ENCODE measurements at places on chromosomes 5 and 9. TPM values are rescaled to one million over a fixed set of nuclear protein-coding genes. Genes with fewer than 3 reads are reported as not detected.

OR5C1 gene
- total RNA-seq: not detected

HRCT1 gene
- 3.3 TPM for total RNA-seq

PPP2R2B gene
- total RNA-seq: not detected

TAL2 gene
- total RNA-seq: not detected

GABRA6 gene
- total RNA-seq: not detected

CTXN3 gene
- not detected for total RNA-seq

SMC2 gene
- total RNA-seq: 34.9 TPM

SH3PXD2B gene
- total RNA-seq: 11.7 TPM

PLAC8L1 gene
- total RNA-seq: not detected

MGAT1 gene
- total RNA-seq: 197 TPM

SPINK6 gene
- total RNA-seq: not detected

NR2F1-AS1 gene
- total RNA-seq: 21.6 TPM

GARNL3 gene
- 0.72 TPM for total RNA-seq

SPATA31A3 gene
- not detected for total RNA-seq

INSL6 gene
- total RNA-seq: not detected

SPRY4 gene
- 27.5 TPM for total RNA-seq

GPR151 gene
- total RNA-seq: not detected

KIF4B gene
- 0.10 TPM for total RNA-seq

KLHL9 gene
- 30.6 TPM for total RNA-seq

EIF4EBP3 gene
- 2.9 TPM for total RNA-seq

NAIF1 gene
- total RNA-seq: 10.3 TPM

PPP3R2 gene
- total RNA-seq: not detected

PTCH1 gene
- 7.0 TPM for total RNA-seq

TDRD7 gene
- total RNA-seq: 8.2 TPM

- no peak for DNase-seq
These were observed 899.9 kb downstream of the TAF11L14 start for GRCh38 chr5:18534119-18534518.

DNA sequence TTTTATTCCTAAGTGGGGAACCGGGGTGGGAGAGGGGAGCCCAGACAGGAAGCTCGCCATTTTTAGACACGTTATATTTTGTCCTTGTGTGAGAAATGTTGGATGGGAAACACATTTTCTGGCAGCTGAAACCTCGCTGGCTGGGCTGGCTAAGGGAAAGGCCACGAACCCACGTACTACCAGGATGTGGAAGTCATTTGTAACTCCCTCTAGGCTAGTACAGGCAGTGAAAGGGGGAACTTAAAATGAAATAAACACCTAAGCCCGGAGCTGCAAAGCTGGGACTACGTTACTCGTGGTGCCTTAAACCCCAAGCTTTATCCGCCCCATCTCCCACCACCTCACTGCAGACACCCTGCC is 42.5 kb downstream of the TMEM174 start:
- DNase-seq: no peak

- DNase-seq: peak; percentile 86
These were observed 27.6 kb downstream of the IL7R start for GRCh38 chr5:35884191-35884769.

DNA sequence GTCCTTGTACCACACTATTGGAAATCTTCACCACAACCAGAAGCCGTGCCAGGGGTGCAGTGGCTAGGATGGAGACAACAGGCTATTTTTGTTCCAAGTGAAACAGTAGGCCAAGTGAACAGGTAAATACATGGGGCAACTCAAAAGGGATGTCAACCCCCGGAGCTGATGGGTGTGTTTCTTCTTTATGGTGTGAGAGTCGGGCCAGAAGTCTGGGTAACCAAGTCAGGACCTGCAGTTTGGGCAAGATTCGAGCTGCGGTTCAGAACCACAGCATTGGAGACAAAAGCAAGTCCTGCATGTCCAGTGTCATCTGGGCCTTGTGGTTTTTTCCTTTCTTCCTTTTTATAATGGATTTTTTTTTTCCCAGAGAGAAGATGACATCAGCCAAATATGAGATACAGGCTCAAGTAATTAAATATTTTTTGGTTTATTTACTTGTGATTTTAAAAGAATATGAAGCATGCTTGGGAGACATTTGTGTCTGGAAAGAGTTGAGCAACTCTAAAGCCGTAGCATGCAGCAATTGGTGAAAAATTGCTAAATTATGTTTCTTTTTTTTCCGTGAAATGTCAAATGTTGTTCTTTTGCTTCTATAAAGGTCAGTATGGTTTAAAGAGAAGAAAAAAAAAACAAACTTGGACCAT is 261.6 kb downstream of the ARRDC3 start:
- DNase-seq: no peak

DNA sequence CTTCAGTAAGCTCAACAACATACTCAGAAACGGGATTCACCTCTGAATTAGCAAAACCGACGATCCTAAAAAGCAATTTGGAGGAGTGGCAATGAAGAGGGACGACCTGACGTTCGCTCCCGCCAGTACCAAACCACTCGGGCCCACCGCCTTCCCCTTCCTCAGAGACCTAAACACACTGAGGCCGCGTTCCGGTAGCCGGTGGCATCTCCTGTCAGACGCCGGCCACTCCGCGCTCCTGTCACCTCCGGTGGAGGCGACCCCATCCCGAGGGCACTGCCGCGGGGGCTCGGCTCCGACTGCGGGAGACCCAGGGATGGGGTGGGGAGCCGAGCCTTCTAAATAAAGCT is 617 bp downstream of the PPP6C start:
- no peak for DNase-seq

- DNase-seq: no peak
These were observed 74.3 kb upstream of the TNC start for GRCh38 chr9:115192280-115192679.

- no peak for DNase-seq
These were observed 360.6 kb downstream of the MTRR start for GRCh38 chr5:8229551-8229950.

DNA sequence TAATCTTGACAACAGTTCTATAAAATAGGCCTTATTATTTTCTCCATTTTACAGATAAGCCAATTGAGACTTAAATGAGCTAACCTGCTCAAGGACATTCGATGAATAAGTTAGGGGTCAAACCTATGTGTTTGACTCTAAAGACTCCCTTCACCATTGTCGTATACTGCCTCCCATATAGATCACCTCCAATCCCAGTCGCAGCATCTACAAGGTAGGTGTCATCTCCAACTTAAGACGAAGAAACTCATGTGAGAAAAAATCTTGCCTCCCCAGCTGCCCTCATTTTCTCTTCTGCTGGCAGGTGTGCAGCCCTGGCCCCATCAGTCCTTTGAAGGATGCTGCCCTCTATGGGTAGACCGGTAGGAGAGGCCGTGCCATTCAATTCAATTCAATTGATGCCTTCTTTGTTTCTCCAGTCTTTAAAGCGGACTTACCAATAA is 75.2 kb upstream of the SMARCA2 start:
- no peak for DNase-seq

DNA sequence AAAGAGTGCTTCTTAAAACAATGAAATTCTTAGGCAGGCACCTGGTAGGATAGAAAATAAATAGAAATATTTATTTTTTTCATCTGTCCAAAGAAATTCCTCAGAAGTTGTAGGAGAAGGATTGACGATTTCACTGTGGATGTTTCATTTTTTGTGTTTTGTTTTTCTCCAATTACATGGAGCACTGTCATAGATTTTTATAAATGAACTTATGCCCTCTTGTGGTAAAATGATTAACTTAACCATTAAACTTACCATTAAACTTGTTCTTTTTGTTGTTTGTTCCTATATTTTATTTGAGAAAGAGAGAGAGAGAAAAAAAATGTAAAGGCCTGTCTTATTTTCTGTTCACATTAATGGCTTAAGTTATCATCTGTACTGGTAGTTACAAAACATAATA is 339.2 kb downstream of the PRR16 start:
- DNase-seq: peak; percentile 35

- no peak for DNase-seq
These were observed 58.1 kb downstream of the SLIT3 start for GRCh38 chr5:169242849-169243186.

- no peak for DNase-seq
These were observed 218.1 kb downstream of the MPDZ start for GRCh38 chr9:13061390-13061789.

GRCh38 chr9:72509635-72510034 is 11.8 kb upstream of the TMC1 start:
- DNase-seq: peak; percentile 34

DNA sequence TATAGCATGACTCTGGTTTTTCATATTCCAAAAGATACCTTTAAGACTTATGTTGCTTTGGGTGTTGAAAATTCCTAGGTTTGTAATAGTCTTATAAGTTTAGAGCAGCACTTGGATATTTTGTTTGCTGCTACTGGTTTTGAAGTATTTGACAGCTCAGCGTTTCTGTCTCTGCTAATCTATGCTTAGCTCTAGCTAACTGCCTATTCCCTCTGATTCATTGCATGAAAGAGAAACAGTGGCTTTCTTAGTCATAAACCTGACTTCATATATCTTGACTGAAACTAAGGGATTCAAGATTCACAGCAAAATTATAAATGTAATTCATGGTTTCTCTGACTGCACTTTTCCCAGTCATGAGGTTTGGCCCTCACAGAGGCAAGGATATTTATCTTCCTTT is 35.6 kb upstream of the ANXA1 start:
- DNase-seq: peak; percentile 79

DNA sequence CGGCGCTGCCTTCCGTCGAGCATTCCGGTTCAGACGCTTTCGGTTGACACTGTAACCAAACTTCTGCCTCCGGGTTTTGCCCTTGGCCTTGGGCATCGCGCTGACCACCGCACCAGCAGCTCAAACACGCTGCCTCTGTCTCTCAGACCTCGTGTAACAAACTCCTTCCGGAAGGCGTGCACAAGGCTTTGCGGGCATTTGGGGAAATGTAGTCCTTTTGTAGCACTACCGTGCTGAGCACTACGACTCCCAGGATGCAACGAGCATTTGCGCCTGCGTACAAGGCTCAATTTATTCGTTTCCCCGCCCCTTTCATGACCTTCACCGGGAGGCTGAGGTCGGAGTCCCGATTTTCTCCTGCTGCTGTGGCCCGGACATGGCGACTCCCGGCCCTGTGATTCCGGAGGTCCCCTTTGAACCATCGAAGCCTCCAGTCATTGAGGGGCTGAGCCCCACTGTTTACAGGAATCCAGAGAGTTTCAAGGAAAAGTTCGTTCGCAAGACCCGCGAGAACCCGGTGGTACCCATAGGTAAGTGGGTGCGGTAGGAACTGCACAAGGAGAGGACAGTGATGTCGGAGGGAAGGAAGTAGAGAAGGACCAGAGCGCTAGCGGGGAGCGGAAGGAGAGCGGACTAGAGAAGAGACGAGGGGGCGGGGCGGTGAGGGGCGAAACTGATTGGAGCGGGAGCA is at the start of the genes HIGD2A and NOP16:
HIGD2A (plus strand) TSS at position 308 of the 691 bp plus-strand sequence; CDS start at position 377, 69 bp downstream.
NOP16 (minus strand) TSS at position 155 of the 691 bp plus-strand sequence; CDS start at position 96, 59 bp downstream.
- DNase-seq: peak; percentile 97

GRCh38 chr5:57666582-57666981 is 184.0 kb upstream of the ACTBL2 start:
- no peak for DNase-seq

DNA sequence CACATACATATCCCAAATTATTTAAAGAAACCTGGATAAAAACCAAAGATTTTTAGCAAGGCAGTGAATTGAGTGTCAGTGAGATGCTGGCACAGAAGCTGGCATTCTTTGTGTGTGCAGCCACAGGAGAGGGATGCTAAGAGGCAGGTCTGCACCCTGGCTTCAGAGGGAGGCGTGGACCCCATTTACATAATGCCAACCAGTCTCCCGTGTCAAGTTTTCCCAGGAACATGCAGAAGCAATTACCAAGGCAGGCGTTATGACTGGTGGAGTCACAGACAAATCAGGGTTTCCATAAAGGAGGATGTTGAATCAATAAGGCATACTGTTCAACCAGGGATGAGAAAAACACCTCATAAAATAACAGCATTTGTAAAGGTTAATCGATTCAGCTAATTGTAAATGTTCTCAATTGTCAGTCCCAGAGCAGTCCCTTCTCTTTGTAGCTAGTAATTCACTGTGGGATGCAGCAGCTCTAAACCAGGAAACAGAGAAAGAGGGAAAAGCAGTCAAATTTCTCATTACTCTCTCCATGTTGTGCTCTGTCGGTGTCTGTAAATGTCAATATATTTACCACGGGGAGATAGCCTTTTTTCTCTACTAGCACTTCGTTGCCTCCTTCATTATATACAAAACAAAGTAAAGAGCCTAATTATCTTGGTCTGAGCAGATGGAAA is 452.4 kb upstream of the GRAMD2B start:
- no peak for DNase-seq

DNA sequence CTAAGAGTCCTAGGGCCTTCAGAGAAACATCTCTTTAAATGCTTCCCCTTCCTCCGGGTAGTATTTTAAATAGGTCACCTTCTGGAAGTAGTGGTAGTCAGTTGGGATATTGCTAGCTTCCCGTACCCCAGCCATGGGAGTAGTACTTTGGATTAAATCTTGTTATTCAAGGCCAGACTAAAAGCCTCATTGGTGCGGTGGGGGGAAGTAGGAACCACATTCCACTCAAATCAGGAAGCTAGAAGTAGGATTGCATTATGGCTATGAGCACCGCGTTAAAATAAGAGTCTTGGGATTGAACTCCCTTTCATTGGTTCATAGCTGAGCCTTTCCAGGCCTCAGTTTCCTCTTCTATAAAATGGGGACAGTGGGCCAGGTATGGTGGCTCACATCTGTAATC is 6.7 kb downstream of the KCNIP1 start:
- DNase-seq: no peak

DNA sequence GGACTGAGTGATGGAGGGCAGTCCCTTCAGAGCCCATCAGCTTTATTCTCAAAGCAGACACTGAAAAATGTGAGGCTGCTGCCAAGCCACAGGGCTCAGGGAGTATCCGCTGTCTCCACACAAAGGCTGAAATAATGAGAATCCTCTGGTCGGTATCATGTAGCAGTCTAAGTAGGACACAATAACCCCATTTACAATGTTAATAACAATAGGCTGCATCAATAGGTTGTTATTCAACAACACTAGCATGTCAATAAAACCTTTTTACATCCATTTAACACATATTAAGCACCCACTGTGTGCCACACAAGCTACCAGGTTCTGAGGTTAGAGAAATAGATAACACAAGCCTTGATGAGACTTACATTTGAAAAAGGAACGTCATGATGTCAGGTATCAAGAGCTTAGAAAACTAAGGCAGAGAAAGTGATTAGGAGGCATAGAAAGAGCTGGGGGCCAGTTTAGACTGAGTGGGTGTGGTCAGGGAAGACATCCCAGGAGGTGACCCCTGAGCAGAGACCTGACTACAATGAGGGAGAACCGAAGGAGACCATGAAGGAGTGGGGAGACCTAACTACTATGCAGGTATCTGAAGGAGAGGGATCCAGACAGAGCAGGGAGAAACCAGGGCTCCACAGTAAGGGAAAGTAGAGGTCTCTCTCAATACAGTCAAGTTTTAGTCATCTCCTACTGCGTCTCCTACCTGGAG is 140.1 kb upstream of the GRIA1 start:
- DNase-seq: no peak

- no peak for DNase-seq
These were observed 22.0 kb downstream of the NUP188 start for GRCh38 chr9:128969491-128969890.

GRCh38 chr5:79837761-79838551 is 148.3 kb downstream of the CMYA5 start:
- DNase-seq: no peak

GRCh38 chr5:107294669-107295068 is 376.1 kb downstream of the EFNA5 start:
- DNase-seq: no peak

- DNase-seq: no peak
These were observed 159.3 kb upstream of the TLX3 start for GRCh38 chr5:171149772-171150171.

GRCh38 chr5:159038907-159039306 is 60.8 kb downstream of the EBF1 start:
- peak; percentile 36 for DNase-seq
